ENCODE measurements at places on chromosomes 3 and 15.

DNA sequence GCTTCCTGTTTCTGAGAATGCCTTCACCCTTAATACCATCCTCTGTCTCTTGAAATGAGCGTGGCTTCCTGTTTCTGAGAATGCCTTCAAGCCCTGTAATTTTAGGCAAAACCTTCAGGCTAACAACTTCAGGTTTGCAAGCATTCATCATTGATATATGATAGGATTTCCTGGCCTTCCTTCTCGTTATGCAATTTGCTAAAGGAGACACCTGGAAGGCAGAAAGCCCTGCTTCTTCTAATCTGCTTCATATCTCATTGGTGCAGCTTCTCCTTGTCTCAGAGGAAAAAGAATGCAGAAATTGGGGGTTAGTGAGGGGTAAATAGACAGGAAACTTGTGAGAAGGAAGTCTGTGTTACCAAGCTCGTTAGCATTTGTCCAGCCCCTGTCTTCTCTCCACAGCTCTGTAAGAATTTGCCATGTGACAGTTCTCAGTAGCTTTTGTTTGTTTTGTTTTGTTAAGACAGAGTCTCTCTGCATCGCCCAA is 7.3 kb downstream of the ARL6IP5 start:
- DNase-seq = no peak

- no peak for DNase-seq
These were observed 22.4 kb downstream of the KCNMB2 start for GRCh38 chr3:178558637-178559036.

- no peak for DNase-seq
These were observed 142.2 kb upstream of the MANF start for GRCh38 chr3:51242939-51243338.

- no peak for DNase-seq
These were observed 597.7 kb downstream of the OTOL1 start for GRCh38 chr3:162094301-162094700.

GRCh38 chr3:100641471-100642032 is 32.2 kb downstream of the ADGRG7 start:
- DNase-seq = no peak

GRCh38 chr15:40762919-40763800 is 708 bp upstream of the GCHFR start:
- peak; percentile 50 for DNase-seq

DNA sequence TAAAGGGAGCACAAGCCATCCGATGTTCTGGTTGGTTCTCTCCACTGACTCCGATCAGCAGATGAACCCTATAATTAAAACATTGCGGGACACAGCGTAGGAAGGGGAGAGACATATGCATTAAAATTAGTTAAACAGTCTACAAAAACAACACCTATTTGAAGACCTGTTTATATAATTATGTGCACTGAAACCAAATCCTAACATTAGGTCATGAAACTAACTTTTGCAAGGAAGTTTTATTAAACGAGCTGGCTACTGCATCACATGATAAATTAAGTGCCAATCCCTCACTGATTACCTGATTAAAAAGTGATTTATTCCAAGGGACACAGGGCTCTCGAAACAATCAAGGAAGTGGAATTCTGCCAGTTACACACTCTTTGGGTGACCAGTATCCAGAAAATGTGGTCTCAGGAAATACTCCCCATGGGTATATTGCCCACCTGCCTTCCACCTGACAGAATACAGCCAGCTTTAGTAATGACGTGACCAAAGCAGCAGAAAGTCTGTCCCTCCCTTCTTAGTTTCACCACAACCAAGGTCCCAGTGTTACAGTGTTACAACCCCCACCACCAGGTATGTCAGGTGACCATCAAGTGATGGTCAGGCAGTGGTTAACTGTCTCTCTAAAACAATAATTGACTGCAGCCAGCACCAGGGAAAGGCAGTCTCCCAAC is 69.5 kb downstream of the HERC1 start:
- no peak for DNase-seq
